Left lung (tissue), 14 donors: ENCODE measurements at places on chromosomes 4 and X.

DNA sequence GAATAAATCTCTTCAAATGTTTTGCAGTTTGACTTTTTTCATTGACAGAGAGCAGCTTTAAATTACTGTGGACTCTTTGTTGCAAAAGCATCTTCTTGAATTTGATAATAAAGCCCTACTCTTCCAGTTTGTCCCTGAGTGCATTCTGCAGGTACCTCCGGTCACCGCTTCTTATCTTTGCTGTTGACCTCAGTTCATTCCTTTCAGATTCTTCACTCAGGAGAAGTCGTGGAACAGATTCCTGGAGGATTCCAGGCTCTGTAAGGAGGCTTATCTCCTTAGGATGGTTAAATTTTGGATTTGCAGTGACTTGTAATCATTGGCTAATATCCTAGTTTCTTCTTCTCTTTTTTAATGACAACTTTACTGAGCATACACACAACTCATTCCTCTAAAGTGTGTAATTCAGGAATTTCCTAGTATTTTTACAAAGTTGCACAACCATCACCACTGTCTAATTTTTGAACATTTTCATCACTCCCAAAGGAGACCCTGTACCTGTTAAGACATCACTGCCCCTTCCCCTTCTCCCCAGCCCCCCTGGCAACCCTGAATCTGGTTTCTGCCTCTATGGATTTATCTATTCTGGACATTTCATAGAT is 22.0 kb downstream of the TBL1X start:
- DNase-seq: no peak

GRCh38 chrX:8048466-8048865 is 121.3 kb upstream of the PNPLA4 start:
- DNase-seq: no peak

DNA sequence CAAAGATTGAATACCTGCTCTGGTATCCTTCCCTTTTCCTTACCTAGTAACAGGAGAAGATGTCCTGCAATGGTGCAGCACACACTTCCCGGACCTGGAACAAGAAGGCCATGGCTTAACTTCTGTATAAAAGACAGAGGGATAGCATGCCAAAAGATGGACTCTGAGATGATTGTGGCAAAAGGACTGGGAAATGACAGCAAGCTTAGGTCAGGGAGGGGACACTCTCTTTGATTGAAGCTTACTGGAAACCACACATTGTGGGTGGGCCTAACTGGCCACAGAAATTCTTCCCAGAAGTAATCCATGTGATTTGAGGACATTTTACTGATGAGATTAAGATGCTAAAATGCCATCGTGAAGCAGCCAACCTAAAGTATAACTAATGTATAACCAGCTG is 71.0 kb upstream of the OTUD4 start:
- no peak for DNase-seq

DNA sequence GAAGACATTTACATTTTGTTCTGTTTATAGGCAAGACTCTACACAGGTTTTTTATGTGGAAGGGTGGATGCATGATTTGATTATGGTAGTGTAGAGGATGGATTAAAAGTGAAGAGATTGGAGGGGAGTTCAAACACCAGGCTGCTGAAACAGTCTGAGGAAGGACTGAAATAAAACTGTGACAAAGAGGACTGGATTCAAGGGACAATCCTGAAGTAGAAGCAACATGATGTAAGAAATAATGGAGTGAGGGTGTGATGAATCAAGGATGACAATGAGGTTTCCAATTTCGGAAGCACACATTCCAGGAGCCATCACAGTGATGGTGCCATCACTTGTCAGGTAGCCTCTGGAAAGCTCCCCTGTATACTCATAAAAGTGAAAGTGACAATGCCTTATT is 103.5 kb downstream of the SYNPO2 start:
- DNase-seq: no peak

DNA sequence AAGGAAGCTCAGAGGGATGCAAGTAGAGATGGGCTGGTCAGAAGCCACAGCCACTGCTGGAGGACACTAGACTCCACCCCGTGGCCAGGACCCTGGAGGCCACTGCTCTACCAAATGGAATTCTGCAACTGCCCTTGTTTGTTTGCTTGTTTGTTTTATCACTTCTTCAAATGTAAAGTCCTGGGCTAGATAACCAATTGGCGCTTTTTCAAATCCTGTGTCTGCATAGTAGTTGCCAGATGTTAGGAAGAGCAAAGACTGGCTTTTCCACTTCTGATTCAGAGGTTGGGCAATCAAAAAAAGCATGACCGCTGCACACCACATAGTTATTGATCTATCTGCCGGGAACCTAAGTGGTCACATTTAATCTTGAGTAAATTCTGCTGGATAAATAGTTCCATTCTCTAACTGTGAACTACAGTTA is 255.2 kb upstream of the SFRP2 start:
- no peak for DNase-seq

GRCh38 chr4:60683973-60684372 is 516.2 kb upstream of the ADGRL3 start:
- peak; percentile 49 for DNase-seq

- DNase-seq: no peak
These were observed 59.6 kb upstream of the DHX15 start for GRCh38 chr4:24643774-24644520.

DNA sequence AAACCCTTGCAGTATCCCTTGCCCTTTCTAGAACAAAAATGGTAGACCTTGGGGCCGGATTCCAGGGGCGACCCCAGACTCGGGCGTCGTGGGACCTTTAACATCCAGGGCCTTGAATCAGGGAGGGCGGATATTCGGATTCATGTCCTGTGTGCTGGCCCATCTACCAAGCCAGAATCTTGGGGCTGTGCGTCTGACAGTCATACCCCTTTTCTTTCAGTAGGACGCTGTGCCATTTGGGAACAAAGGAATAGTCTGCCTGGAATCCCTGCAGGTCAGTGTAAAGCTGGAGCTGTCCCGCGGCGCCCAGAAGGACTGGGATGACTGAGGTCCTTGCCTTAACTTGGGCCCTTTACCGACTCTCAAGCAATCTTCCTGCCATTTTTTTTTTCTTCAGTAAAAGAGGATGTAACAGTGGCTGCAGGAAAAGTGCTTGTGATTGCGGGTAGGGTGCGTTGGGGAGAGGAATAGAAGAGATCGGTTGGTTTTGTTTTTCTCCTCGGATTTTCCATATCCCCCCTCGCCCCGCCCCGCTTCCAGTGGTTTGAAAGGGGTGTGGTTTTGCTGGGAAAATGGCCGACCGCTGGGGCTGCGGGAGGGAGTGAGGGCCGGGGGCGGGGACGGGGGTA is 518 bp downstream of the ARMCX1 start:
- DNase-seq: peak; percentile 56

DNA sequence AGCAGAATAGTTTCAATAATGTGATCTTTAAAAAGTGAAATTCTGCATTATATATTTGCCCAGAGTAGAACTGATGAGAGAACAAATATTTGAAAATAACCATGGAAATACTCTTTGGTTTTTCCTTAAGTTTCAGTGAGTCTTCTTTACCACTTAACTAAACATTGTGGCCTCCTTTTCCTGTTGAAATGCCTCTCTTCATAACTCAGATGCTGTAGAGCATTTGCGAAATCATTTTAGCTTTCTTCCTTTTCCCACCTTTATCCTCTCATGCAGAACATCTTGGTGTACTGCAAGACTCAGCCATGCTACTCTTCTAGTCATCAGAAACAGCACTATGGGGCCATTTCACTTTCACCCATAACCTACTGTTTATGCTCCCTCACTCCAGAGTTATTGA is 48.2 kb downstream of the CASK start:
- DNase-seq: no peak

DNA sequence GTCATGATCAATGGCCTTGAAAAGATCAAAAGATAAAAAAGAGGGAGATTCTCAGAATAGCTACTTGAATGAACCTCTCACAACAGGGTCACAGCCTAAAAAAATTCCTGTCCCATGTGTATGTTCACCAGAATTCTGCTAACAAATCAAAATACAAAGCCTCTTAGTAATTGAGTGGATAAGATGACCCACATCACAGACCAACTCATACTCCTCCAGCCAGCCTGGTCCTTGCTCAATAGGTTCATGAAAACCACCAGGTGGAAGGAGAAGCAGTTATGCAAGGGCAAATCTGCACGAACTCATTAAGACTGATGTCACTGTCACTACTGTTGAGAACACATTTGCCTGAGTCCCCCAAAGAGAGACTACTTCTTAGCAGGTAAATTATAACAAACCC is 21.5 kb downstream of the WDFY3 start:
- no peak for DNase-seq

GRCh38 chr4:180436361-180436760 is 1806.8 kb upstream of the TENM3 start:
- no peak for DNase-seq

GRCh38 chr4:31411565-31411964 is 691.4 kb downstream of the PCDH7 start:
- DNase-seq: no peak

- no peak for DNase-seq
These were observed 12.9 kb upstream of the WDR19 start for GRCh38 chr4:39169426-39169825.

- no peak for DNase-seq
These were observed 78.3 kb downstream of the DCLK2 start for GRCh38 chr4:150156543-150156942.

- no peak for DNase-seq
These were observed 83.4 kb downstream of the KIT start for GRCh38 chr4:54741202-54741601.

DNA sequence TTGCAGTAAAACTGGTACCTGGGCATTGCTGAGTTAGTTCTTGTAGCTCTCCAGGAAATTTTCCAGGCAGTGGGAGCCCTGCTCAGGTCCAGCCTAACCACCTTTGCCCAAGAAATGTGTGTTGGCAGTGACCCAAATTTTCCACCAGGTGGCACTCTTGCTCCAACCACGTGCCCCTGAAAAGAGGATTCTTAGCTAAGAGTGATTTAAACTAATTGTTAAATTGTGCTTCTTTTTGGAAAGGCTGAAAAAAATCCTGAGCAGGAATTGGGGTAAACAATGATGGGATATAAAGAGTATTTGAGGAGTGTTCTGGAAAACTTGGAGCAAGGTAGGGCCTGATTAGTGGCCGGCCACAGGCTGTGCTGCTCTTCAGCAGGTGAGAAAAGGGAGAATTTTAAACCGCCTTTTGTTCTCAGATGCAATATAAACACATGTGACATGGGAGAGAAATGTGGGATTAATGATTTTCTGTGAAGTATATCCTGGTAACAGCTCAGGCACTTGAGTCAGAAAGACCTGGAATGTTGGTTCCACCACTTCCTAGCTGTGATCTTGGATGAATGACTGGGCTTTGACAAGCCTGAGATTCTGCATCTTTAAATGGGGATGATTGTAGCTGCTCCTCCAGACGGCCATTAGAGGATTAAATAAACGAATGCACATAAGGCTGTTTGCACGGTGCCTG is 219.6 kb downstream of the PTTG2 start:
- DNase-seq: peak; percentile 63

GRCh38 chrX:31705816-31706215 is 634.0 kb upstream of the FTHL17 start:
- DNase-seq: no peak

DNA sequence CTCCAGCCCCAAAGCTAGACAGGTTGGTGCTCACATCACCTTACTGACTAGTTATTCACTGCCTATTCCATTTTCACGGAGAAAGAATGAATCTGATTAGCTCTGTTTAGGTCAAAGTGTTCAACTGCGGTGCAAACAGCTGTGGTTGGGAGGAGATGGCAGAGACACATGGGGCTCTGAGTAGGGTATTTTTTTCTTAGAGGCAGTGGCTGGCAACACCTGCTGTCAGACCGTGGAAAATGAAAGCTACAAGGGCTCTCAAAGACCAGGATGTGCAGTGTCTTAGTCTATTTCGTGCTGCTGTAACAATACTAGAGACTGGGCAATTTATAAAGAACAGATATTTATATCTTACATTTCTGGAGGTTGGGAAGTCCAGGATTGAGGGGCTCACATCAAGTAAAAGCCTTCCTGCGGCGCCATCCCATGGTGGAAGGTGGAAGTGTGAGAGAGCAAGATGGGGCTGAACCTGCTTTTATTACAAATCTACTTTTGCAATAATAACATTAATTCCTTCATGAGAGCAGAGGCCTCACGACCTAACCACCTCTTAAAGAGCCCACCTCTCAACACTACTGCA is 10.6 kb downstream of the NYX start:
- no peak for DNase-seq

GRCh38 chr4:76680952-76681351 is 217.0 kb downstream of the SOWAHB start:
- DNase-seq: no peak
